ENCODE measurements at places on chromosomes 11 and 22.

GRCh38 chr11:61971248-61972111, 4.0 kb upstream of the FTH1 start:
- peak; percentile 97 for DNase-seq

DNA sequence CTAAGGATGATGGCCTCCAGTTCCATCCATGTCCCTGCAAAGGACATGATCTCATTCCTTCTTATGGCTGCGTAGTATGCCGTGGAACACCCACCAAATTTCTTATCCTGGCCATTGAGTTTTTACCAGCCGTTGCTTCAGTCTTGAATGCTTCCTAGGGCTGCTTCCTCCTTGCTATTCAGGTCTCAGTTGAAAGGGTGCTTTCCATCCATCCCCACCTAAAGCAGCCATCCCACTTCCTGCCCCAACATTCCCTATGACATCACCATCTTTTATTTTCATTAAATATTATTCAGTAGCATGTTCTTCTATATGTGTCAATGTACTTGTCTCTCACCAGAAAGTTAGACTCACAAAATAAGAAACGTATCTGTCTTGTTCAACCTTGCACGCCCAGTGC, 40.7 kb upstream of the SLN start:
- DNase-seq = no peak

DNA sequence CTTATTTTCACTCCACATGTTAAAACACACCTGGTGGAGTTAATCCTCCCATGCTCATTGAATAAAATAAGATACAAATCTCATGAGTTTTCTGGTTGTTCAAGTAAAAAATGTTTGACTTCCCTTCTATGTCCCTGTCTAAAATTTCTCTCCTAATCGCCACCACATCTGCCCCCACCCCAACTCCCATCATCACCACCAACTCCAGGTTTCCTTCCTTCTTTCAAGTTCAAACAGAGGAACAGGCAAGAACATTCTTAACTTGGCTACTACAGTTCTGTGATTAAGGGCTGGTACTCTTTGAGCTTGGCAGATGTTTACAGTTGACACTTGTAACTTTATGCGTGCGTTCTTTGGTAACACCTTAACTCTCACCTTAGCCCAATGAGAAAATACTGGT, 9.1 kb upstream of the PSMA1 start:
- DNase-seq = no peak

- DNase-seq = no peak
Observed at GRCh38 chr11:129613071-129613470, 202.6 kb upstream of the TMEM45B start.

DNA sequence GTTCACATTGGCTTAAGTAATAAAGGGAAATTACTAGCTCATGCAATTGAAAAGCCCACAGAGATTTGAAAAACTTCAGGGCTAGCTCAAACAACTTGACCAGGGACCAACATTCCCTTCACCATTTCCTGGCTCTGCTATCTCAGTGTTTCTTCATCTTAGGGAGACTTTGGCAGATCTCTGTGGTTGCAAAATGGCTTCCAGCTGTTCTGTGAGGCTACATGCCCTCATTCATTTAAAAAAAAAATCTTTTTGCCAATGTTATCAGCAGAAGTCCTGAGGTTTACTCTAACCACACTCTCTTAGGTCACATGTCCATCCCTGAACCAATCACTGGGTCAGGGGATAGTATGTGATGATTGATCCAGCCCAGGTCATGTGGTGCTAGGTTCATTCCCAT, 13.9 kb upstream of the RASSF10 start:
- no peak for DNase-seq

- no peak for DNase-seq
Observed at GRCh38 chr11:114166362-114166761, 106.9 kb downstream of the ZBTB16 start.

GRCh38 chr11:10413268-10413667, 41.8 kb upstream of the AMPD3 start:
- no peak for DNase-seq

- no peak for DNase-seq
Observed at GRCh38 chr11:73916435-73916834, 34.4 kb upstream of the DNAJB13 start.

- peak; percentile 11 for DNase-seq
Observed at GRCh38 chr22:45584621-45585436, 82.1 kb downstream of the FBLN1 start.

DNA sequence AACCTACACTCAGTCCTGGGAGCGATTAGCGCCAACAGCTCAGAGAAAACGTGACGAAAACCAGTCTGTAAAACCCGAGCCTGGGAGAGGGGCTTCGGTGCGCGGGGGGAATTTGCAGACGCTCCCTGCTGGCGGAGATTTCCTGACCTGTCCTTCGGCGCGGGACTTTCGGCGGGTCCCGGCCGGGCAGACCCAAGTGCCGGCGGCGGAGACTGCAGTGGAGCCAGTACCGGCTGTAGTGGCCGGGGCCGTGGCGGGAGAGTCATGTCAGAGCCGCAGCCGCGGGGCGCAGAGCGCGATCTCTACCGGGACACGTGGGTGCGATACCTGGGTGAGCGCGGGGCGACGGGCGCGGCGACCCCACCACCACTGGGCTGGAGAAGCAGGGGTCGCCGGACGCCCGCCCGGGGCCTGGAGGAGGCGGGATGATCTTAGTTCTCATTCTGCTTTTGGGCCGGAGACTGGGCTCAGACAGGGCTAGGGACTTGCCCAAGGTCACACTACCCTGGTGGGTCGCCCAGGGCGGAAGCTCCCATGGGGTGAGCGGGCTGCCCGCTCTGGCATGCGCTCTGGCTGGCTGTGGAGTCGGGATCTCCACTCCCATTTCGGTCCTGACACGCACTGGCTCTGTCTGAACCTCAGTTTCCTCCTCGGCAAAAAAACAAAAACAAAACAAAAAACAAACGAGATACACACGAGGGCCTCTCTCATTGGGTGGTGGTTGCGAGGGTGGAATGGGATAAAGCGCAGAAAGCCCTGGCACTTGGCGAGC, at the start of gene MTFP1:
Gene MTFP1, plus strand, starts transcription at position 153 of the 772 bp plus-strand sequence. Its CDS starts 112 bp downstream, at position 265.
- DNase-seq = peak; percentile 68

GRCh38 chr22:23682827-23683355, 7.9 kb upstream of the RGL4 start:
- DNase-seq = no peak

DNA sequence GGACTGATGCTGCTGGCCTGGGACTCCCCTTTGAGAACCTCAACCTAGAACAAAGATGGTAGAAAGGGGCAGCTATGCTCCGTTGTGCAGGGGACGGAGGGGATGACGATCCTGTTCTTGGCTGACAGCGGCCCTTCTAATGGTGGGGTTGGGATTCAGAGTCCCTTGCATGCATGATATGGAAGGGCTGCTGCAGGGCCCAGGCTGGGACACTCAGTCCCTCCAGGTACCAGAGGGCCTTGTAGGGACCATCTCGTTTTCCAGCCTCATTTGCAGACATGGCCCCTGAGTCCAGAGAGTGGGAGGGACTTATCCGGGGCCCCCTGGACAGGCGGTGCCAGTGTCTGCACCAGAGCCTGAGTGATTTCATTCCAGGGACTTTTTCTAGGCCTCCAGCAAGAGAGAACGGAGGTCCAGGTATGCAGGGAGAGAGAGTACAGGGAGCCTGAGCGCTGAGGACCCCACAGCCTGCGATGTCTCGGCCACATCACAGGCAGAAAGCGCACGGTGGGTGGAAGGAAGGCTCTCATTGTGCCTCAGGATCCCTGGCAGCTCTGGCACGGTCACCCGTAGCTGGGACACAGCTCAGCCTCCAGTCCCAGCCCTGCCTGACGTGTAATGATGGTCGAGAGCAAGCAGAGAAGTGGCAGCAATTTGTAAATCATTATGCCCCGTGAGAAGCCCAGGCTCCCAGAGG, 860.8 kb downstream of the TBC1D22A start:
- DNase-seq = no peak

DNA sequence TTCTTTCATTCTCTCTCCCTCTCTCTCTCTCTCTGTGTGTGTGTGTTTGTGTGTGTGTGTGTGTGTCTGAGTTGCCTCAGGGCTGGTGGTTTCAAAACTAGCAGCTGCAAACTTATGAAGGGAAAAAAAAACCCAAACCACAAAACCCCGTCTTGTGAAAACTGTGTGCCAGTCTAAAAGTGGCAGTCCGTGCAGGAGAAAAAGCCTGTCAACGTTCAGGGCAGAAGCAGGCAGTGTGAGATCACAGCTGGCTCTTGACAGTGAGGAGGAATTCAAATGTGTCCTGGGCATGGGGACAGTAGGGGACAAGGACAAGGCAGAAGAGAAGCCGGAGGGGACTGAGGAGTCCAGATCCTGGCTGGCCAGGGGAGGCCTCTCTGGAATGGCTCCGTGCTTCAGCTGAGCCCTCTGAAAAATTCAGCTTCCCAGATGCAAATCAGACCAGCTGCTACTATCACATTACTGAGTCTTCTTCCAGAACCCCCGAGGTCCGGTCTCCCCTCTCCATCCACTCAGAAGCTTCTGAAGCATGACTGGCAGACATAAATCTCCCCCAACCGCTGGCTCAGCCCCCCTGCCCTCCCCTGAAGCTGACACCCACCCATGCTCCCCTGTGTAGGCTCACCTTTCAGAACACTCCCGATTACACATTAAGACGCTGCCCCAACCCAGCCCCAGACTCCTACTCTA, 31.9 kb downstream of the FLI1 start:
- DNase-seq = no peak

- DNase-seq = no peak
Observed at GRCh38 chr11:122091835-122092234, 24.2 kb downstream of the BLID start.

DNA sequence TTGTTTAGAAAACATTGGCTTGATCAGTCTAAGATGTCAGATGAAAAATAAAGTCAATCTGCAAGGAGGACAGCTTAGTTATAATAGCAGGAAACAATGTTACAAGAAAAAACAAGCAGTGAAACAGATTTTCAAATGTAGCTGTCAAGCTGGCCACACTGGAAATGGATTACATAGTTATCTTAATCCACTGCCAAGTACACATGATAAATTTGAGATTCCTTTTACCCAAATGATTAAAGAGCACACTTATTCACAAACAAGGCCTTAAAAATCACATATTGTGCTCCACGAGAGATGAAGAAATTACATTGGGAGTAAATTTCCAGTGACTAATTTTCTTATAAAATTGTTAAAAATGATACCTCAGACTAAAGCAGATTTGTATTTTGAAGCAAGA, 17.5 kb upstream of the ESAM start:
- DNase-seq = no peak

All from left cardiac atrium (tissue), 4 donors.